ENCODE measurements at places on chromosomes 4 and X.

- no peak for DNase-seq
Measured at GRCh38 chr4:106454581-106454980, 86.0 kb upstream of the GIMD1 start.

DNA sequence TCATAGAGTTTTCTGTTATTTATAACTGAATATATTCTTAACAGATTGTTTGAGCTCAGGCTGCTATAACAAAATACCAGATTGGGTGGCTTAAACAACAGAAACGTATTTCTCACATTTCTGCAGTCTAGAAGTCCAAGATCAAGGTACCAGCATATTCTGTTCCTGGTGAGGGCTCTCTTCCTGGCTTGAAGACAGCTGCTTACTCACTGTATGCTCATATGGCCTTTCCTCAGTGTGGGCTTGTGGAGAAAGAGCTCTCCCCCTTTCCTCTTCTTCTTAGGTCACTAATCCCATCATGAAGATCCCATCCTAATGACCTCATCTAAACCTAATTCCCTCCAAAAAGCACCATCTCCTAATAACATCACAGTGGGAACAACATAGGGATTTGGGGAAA, 117.8 kb downstream of the RASGEF1B start:
- DNase-seq, result no peak

- DNase-seq, result no peak
Measured at GRCh38 chr4:151184523-151185458, 85.4 kb downstream of the RPS3A start.

- no peak for DNase-seq
Measured at GRCh38 chr4:89357340-89357739, 49.7 kb upstream of the GPRIN3 start.

- DNase-seq, result no peak
Measured at GRCh38 chr4:54937501-54937900, 187.9 kb downstream of the KDR start.

GRCh38 chr4:174189392-174190015, 94.0 kb downstream of the FBXO8 start:
- DNase-seq, result no peak

DNA sequence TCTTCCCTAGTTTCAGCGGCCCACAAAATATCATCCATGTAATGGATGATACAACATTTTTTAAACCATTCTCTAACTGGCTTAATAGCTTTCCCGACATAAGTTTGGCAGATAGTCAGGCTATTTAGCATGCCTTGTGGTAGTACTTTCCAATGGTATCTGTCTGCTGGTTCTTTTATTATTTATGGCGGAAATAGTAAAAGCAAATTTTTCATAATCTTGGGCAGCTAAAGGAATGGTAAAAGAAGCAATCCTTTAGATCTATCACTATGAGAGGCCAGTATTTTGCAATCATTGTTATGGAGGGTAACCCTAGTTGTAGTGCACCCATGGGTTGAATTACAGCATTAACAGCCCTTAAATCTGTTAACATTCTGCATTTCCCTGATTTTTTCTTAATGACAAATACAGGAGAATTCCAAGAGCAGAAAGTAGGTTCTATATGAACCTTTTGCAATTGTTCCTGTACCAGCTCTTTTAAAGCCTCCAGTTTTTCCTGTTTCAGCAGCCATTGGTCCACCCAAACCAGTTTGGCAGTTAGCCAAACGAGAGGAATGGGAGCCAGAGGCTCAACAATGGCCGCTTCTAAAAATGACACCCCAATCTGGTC, 14.3 kb upstream of the HSD17B11 start:
- no peak for DNase-seq

DNA sequence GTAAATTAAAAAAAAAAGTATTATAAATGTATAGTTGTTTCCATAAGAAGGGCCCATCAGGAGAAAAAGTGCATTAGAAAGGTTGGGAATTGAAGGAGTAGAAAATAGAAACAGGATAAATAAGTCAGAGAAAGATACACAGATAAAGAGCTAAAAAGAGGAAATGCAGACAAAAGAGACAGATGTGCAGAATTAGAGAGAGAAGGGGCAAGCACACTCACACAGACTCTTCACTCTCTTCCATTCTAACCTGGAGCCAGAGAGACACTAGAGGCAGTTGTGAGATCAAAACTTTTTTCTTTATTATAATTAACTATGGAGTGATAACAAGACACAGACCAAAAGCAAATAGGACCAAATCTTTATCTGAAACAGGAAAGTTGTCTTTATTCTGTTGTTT, 134.1 kb downstream of the CEP135 start:
- no peak for DNase-seq

- DNase-seq, result no peak
Measured at GRCh38 chr4:139278912-139279759, 889 bp downstream of the MGARP start.

DNA sequence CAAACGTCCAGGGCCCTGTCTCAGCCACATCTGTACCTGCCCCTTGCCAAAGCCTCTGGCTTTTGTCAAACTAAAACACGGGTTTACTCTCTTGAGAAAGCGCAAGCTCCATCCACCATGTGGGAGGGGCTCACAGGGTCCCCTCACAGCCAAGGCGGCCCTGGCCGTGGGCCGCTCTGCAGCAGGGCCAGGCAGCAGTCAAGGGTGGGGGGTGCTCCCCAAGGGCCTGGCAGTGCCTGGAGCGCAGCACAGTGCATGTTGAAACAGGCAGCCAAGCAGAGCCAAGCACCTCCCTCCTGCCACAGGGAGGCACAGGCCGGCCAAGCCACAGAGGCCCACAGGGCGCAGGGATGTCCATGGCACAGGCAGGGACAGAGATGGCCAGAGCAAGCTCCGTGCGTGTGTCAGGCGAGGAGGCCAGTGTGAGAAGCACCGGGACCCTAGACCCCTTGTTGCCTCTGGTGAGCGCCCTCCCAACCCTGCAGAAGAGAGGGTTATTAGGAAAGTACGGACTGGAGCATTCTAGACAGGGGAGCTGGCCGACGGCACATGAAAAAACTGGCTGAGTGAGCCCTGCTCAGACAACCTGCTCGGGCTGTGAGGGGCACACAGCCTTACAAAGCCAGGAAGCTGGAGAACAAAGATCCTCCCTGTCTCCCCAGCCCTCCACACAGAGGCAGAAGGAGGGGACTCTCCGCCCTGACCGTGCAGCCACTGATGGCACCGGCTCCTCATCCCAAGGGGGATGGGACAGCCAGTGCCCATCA, 39.0 kb downstream of the FAM53A start:
- no peak for DNase-seq

DNA sequence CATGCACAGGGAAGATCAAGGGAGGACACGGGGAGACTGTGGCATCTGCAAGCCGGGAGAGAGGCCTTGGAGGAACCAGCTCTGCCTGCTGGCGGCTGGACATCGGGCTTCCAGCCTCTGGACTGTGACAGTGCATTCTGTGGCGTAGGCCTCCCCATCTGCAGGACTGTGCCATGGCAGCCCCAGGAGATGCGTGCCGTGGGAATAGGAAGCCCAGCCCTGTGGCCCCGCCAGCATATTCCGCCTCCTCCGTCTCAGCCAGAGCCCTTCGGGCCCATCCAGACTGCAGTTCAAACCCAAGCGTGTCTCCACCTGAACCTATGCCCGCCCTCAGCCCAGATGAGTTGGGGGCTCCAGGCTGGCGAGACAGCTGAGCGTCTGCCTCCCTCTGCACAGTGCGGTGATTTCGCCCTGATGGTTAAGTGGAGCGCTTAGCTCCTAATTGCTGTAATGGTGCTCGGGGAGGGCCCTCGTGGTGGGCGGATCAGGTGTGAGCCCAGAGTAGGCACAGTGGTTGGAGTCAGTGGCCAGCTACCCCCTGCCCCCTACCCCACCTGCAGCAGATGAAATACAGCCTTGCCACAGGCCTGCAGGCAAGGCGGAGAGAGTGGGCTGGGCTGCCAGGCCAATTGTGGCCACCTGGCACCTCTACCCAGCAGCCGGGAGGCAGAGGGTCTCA, 133.9 kb downstream of the HMX1 start:
- DNase-seq, result no peak

DNA sequence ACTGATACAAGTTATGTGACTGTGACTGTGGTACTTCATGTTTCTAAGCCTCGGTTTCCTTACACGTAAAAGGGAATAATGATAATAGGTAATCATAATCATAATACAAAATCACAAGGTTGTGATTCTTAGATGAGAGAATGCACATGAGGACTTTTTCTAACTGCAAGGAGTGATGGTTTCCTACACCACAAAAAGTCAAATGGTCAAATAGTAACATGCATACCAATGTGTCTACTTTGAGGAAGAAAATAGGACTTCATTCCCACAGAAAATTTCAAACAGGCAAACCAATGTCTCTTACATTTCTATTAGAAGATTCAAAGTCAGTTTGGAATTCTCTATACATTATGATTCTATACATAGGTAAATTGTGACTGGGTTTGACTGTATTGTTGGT, 368.7 kb upstream of the FTHL17 start:
- DNase-seq, result no peak

- DNase-seq, result no peak
Measured at GRCh38 chrX:42720209-42720608, 57.8 kb downstream of the PPP1R2C start.

DNA sequence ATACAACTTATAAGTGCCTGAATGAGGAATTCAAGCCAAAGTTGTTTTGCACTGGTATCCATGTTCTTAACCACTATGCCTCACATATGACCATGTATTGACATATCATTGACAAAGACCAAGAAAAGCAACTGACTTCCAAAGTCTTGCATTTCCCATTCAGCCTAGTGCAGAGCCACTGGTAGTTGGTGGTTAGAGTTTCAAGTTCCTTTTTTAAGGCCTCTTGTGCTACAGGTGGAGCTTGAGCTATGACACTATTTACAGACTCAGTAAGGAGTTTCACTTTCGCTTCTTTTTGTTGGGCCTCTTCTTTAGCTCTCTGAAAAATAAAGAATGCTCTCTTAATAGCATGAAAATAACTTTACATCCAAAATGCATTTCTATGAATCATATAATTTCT, 763.0 kb downstream of the DMD start:
- no peak for DNase-seq

DNA sequence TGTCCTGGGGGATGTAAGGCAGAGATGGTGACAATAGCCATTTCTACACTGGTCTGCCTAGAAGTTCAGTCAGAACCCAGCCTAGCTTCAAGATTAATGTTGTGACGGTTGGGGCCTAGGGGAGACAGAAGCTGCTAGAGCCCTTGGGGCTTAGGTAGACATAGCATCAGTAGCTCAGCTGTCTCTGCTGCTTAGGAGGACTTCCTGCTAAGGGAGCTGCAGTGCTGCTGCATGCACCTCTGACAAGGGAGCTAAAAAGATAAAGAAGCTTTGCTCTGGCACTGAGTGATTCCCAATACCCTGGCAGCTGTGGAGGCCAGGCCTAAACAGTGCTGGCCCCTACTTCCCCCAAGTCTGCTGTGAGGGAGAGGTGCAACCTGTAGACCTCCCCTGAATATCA, 116.0 kb downstream of the CT47B1 start:
- no peak for DNase-seq

GRCh38 chr4:114161809-114162208, 182.4 kb upstream of the ARSJ start:
- DNase-seq, result no peak

- DNase-seq, result no peak
Measured at GRCh38 chrX:48003367-48003757, 427 bp downstream of the ZNF182 start.

DNA sequence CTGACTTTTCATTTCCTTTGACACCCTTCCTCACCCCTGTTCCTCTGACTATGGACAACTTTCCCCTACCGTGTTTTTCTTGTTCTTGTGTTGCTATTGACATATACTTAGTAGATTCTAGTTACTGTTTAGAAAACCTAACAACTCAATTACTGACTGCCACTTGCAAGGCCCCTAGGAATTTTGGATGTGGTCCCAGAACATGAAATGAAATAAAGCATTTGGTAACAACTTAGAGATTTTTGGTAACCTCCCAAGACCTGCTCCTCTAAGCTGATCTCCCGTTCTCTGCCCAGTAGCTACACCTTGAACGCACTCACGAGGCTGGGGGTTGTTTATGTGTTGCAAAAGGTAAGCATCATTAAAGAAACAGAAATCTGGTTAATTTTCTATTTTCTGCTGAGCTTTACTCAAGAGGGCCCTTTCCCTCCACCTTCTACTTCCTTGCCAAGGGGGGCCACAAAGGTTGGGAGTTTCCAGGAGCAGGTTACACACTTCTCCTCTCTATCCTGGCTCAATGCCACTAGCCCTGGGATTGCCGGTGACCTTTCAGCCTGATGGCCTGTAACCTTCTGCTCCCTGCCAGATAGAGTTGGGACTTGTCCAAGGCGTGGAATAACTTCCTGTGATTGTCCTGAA, 20.5 kb downstream of the GAB3 start:
- DNase-seq, result no peak

DNA sequence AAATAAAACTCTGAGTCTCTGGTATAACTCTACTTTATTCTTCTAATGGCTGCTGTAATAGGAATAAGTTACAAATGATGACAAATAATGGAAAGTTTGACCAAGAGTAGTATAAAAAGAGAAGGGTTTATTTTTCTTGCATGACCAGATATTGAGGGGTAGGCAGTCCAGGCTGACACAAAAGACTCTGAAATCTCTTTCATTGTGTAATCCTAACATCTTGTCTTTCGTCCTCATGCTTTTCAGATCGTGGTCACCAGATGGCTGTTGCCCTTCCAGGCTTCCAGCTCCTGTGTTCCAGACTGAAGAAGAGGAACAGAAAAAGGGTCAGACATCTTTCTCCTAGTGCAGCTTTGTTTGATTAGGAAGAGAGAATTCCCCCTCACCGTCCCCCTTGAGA, 176.9 kb upstream of the GK2 start:
- no peak for DNase-seq

GRCh38 chrX:24928114-24928513, 87.7 kb downstream of the ARX start:
- no peak for DNase-seq

DNA sequence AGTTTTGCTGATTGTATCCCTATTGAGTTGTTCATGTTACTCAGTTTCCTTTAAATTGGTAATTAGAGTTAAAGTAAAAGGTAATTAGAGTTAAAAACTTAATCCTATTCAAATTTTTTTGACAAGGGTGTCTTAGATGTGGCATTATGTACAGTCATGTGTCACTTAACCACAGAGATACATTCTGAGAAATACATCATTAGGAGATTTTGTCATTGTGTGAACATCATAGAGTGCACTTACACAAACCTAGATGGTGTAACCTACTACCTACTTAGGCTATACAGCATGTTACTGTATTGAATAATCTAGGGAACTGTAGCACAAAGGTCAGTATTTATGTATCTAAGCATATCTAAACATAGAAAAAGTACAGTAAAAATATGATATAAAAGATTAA, 39.2 kb downstream of the BEX3 start:
- no peak for DNase-seq
